Cortex of kidney (tissue), 1 donor: ENCODE measurements at places on chromosomes 1 and 21.

DNA sequence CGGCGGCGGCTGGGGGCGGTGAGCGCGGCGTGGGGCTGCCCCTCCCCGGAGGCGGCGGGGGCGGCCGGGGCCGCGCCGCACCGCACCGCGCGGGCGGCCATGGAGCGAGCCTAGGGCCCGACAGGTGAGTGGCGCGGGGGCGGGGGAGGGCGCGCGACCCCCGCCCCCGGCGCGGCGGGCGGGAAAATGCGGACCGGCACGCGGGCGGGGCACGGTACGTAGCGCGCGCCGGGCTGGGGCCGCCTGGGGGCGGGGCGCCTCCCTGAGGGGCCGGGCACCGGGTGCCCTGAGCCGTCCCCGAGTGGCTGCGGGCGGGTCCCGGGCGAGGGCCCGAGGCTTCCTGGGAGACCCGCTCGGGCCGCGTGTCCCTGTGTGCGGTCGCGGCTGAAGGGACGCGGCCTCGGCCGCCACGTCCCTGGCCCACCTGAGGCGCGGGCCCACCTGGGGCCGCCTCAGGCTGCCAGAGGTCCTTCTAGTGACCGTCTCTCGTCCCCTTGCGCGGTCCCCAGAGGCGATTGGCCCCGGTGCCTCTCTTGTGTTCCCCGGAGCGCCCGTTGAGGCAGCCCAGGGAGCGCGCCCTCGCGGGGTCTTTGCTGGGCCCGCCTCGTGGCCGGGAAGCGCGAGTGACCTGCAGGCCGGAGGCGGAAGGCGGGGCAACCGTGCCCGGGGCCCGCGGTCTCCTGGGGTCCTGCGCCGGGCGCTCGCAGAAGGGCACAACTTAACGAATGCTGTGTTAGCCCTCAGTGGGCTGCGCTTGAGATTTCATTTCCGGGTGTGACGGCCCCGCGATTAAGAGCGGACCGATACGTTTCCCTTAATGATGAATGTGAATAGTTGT, 500 bp downstream of the FAM20B start:
- DNase-seq, result no peak

- DNase-seq, result no peak
Observed at GRCh38 chr1:114350731-114351445, 160.1 kb downstream of the TRIM33 start.

GRCh38 chr1:17892851-17893250, 137.7 kb downstream of the ACTL8 start:
- DNase-seq, result no peak

DNA sequence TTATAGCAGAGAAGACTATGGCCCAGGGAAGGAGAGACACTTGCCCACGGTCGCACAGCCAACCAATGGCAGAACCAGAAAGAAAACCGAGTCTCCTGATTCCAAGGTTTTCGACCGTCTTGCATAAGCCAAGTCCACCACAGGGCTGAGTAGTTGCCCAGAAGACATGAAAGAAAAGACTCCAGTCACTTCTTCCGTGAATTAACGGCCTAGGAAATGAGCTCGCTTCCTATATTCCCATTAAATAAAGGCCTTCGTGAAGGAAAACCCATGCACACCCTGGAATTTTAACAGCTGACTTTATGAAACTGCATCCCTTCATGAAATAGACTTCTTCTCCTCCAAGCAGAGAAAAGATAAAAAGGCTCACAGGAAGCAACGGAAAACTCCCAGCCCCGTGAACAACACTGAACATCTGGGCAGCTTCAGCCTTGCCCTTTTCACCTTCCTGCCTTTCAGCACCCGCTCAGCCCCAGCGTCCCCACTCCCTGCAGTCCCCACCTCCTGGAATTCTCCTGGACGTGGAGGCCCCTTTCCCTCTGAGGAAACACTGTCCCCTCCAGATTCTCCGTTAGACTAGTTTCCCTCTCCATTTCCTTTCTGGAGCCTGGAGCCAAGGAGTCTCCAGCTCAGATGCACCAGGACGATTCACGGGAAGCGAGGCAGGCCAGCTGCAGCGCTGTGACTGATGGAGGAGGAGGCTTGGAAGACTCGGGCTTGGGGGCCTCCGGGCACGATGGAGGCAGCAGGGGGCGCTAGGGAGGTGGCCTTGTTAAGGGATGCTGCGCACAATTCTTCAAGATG, 2.7 kb upstream of the MYOC start:
- DNase-seq, result no peak

DNA sequence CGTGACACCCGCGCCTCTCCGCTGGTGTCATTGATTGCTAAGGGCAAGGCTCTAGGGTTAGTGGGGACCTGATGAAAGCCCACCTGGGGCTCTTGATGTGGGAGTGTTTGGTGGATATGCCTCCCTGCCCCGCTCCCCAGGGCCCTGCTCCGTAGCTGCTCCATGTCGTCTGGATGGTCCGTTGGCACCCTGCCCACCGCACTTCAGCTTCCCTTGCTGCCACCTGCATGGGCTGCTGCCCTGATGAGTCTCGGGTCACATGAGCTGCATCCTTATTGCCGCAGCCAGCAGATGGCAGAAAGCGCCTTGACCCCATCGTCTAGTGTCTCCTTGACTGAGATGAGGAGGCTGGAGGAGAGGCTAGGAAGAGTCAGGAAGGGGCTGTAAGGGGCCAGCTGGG, 439.4 kb downstream of the CAMTA1 start:
- no peak for DNase-seq
